ENCODE measurements at places on chromosomes 4 and X.

DNA sequence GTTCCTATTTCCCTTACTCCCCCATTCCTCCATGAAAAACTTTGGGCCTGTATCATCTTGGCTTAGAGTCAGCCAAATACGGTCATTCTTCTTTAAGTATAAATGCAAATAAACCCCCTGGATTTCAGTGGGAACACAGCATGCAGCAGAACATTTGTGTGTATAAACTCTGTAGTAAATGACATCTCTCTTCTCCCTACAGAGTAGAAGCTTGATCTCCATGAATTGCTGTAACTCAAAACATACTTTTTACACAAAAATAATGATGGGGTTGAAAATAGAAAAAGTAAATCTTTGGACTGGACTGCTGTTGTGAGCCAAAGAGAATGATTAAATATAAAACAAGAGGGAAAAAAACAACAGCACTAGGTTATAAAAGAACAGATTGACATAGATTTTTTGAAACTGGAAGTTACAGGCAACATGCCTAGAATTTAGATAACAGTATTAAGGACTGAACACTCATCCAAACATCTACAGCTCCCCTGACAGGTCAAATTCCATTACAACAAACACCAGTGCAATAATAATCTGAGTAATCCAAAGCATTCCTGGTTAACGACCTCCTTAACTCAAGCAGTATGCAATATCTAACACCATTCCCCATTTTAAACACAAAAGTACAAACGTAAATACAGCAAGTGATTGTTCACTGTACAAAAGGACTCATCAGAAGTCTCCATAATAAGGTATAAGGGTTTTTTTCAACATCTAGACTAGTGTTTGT lies 30.7 kb downstream of the TSPAN5 start:
- peak; percentile 76 for DNase-seq

- DNase-seq, result no peak
Measured at GRCh38 chr4:24704149-24704548, 91.2 kb upstream of the SOD3 start.

- DNase-seq, result peak; percentile 17
Measured at GRCh38 chr4:101259876-101260275, 87.5 kb downstream of the PPP3CA start.

GRCh38 chrX:53082773-53083616 lies 828 bp downstream of the TSPYL2 start:
- DNase-seq, result no peak

DNA sequence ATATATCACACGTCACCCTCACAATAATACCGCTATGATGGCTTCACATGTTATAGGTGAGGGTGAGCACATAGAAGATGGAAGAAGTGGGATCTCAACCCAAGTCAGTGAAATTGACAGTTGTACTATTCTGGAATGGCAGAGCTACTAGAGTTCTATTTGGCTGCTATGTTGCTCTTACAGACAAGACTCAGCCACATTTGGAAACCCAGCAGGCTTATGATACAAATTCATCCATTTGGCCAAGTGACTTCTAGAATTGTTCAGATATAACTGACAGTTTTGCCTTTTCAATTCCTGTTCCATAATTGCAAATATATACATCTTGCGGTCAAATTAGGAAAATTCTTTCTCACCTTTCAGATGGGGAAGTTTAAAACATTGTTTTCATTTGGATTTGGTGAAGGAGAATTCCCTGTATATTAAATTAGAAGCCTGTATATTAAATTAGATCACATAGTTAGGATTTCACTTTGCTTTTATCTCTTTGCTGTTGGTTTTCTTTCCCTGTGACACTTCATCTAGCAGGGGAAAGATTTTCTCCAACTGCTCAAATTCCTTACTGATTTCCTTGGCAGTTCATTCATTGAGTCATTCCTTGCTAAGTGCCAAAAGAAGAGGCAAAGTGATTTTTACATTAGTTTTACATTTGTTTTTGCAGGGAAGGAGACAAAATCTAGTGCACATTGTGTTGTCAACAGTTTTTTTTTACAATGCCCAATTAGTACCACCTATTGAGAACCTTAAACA lies 120.6 kb upstream of the TBC1D9 start:
- DNase-seq, result peak; percentile 67

- no peak for DNase-seq
Measured at GRCh38 chr4:170770664-170771063, 680.9 kb upstream of the AADAT start.

DNA sequence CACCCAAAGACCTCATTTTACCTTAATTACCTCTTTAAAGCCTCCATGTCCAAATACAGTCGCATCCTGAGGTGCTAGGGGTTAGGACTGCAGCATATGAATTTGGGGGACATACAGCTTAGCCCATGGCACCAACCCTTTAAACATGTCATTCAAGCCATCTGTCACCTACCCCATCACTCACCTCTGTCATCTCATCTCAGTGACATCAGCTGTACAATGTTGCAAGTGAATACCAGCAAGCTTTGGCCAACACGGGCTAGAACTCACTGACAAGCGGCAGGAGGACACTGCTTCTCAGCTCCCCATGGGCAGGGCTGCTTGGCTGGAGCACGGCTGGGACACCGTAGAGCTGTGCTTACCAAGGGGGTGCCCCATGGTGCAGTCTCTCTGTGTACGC lies 107.5 kb downstream of the STK32B start:
- no peak for DNase-seq

DNA sequence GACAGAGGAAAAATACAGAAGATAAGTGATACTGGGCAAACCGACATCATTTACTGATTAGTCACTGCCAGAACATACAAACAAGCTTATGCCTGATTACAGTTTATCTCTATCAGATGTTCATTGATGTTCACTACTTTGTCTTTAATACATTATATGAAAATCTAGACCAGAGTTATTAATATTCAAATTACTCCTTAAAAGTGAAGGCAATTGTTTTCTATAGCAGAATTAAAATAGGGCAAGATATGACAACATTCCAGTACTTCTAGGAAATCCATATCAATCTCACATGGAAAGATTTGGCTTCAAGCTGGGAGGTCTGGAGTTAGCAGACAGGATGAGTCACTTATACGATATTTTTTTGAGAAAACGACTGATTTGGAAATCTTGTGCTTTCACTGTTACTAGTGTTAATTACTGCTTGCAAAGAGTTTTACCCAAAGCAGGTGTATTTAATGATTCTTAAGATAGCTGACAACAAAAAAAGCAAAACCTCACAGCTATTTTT lies 31.8 kb downstream of the HPGD start:
- DNase-seq, result peak; percentile 55

DNA sequence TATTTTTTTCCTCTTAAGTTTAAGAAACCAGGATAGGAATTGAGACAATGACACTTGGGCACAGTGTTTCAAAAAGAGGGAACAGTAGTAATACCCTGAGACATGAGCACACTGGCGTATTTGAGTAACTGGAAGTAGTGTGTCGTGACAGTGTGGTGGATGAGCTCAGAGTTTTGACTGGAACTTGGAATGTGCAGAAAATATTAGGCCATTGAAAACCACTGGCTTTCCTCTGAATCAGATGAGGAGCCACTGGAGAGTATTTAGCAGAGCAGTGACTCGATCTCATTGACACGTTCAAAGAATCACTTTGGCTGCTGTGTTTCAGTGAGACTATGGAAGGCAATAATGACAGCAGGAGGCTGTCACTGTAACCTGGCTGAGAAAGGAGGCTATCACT lies 1531.2 kb downstream of the STIM2 start:
- peak; percentile 63 for DNase-seq

DNA sequence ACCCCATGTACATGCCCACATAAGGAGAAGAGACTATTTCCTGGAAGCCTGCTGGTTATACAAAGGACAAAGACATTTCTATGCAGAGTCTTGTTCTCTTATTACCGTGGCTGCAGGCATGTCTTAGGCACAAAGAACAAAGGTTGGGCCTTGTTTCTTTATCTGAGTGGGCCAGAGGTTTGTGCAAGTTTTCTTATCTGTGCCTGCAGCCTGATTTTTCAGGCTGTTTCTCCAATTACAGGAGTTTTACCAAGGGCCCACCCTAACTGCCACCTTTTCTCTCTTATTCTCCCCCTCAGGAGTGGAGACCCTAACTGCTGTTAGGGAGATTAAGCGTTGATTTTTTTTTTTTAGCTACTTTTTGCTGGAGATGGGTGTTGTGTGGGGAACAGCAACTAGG lies 3.5 kb downstream of the TENT5D start:
- no peak for DNase-seq

DNA sequence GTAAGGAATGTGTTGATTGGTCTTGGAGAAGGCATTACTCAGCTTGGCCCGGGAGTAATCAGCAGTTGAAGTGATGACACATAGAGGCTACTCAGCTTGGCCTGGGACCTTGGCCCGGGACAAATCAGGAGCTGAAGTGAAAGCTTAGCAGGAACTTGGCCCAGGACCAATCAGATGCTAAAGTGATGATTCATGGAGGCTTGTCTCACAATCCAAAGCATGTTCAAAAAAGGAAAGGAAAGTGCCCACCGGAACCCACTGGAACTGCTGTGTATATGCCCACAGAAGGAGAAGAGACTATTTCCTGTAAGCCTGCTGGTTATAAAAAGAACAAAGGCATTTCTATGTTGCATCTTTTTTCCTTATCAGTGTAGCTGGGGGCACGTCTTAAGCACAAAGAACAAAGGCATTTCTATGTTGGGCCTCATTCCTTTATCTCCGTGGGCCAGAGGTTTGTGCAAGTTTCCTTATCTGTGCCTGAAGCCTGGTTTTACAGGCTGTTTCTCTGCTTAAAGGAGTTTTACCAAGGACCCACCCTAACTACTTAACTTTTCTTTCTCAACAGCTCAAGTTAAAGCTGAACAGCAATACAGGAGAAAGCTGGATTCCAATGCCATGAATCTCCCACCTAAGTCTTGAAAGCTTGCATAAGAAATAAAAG lies 1176.7 kb downstream of the NLGN4X start:
- DNase-seq, result peak; percentile 83

GRCh38 chr4:76738086-76738931 lies 159.6 kb downstream of the SOWAHB start:
- DNase-seq, result peak; percentile 97

- no peak for DNase-seq
Measured at GRCh38 chr4:79673898-79674297, 265.9 kb upstream of the GK2 start.

- DNase-seq, result peak; percentile 94
Measured at GRCh38 chrX:38214551-38215531, 5.8 kb downstream of the SRPX start.

- peak; percentile 68 for DNase-seq
Measured at GRCh38 chrX:142036116-142036515, 132.4 kb downstream of the MAGEC1 start.

GRCh38 chrX:136766785-136767103 lies 14.0 kb downstream of the ARHGEF6 start:
- no peak for DNase-seq

DNA sequence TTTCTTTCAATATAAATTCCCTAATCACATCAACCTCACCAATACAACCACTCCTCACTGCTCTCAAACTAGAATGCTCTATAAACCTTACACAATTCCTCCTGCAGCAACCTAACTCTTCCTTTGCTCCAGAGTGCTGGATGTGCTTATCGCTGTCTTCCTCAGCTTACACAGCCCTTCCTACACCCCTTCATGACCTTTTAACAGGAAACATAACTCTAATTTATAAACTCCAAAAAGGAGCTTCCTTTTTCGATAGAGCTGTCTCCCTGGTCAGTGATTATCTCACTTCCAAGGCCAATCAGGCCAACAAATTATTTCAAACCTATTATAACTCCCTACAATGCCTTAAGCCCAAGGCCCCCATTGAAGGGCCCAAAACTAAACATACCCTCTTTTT lies 78.8 kb downstream of the COQ2 start:
- no peak for DNase-seq

DNA sequence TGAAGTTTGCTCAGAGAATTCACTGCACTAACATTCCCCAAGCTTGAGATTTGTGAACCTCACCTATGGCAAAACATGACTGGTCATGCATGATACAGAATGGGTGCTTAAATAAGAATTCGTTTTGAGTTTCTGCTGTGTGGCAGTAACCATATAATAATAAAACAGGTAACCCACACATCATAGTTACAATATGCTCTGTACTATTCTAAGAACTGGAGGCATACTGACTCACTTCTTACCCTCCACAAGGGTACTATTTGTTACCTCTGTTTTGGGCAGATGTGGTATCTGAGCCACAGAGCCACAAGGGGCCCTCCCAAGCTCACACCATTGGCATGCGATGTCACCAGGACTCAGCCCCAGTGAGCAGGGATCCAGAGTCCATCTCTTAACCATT lies 17.6 kb downstream of the SLC2A9 start:
- DNase-seq, result no peak

GRCh38 chr4:76716658-76717057 lies 181.3 kb downstream of the SOWAHB start:
- no peak for DNase-seq

- no peak for DNase-seq
Measured at GRCh38 chr4:186642530-186642929, 81.1 kb downstream of the FAT1 start.

- no peak for DNase-seq
Measured at GRCh38 chr4:6335040-6335590, 65.5 kb downstream of the WFS1 start.

DNA sequence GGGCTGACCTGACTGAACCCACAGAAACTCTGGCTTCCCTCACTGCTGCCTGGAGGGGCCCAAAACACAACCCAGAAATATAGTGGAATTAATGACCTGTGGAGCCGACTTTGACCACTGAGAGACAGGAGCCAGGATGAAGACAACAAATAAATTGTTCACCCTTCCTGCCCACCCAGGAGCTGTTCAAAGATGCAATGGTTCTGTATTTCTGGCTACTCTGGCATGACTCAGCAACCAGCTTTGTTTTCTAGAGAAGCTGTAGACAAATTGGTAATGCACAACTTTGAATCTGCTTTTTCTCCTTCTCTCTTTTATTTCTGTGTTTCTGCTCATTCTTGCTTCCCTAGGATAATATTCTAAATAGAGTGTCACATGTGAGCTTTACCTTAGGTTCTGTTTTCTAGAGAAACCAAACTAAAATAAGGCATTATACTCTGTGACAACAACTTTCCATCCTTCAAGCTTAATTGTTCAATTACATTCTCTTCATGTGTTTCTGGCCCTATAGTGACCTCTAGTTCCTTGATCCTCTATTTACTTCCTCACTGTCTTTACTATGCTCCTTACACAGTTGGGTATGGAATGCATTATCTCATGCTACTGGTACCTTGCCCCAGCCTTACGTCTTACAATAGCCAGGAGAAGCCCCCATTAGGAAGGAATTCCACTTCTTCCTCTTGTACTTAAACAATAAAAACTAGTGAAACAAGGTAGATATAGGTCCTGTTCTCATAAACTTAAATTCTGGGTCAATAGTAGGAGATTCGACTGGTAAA lies 6.5 kb upstream of the PRKG2 start:
- no peak for DNase-seq

DNA sequence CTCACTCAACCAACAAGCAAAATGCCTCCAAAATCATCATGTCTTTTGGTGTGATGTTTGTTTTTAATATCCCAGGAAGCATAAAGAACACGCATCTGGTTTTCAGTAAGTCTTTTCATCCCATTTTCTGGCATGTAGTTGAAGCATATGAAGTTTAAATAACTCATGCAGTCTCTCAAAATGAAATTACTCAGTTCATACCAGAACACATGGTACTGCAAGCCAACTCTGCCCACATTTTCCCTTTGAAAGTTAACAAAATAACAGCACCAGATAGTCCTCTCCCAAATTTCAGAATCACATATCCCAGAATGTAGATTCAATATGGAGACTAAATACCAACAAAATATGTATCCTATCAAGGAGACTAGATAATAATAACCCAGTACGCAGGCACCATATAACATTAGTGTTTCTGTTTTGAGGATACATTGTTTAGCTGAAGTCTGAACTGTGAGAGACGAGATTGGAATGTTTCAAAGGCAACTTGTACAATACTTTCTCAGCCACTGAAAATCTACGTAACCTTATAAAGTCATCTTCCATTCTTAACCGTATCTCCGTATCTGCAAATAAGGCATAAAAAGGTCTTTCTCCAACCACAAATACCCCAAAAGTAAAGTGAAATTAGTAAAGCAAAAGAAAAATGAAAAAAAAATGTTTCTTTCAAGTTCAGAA lies 23.1 kb downstream of the CORIN start:
- DNase-seq, result peak; percentile 68
